Peyer's patch (tissue), 4 donors: ENCODE measurements at places on chromosomes 13 and 19.

GRCh38 chr13:107031716-107032115 is 463.8 kb upstream of the ARGLU1 start:
- DNase-seq = no peak

- DNase-seq = no peak
Measured at GRCh38 chr13:99985886-99986527, 4.4 kb downstream of the ZIC2 start.

- no peak for DNase-seq
Measured at GRCh38 chr19:45592366-45592765, 7.8 kb upstream of the OPA3 start.

GRCh38 chr13:25857830-25858229 is 194.0 kb downstream of the SHISA2 start:
- no peak for DNase-seq

DNA sequence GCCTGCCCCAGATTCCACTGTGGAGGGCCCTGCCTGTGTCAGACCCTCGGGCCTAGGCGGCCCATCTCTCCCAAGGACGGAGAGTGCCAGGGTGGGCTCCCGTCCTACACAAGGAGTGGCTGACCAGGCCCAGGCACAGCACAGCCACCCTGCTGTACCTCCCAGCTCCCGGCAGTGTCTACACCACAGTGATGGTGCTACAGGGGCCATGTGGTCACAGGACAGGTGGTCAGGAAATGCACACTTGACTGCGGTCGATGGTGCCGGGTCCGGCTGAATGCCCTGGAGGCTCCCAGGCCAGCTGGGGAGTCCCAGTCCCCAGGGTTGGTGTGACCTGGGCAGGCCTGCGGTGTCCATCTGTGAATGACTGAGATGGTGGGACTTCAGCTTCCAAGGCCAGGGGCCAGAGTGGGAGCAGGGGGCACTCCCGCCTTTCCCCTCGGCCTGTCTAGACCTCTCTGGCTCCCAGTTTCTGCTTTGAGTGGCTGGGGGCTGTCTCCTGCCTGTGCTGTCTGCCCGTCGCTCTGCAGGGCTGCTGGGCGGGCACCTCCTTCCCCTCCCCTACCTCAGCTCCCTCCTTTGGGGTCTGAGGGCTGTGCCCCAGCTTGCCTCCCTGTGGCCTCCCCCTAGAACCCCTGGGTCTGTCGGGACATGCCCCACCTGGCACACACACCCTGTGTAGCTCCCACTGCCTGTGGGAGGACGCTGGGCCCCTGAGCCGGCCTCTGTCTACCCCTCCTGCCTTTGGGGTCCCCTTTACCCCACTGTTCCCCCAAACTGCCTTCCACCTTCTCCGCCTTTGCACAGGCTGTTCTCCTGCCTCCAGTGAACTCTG is 12.5 kb downstream of the DDA1 start:
- no peak for DNase-seq
